ENCODE measurements at places on chromosomes 7 and 10. TPM values are rescaled to one million over a fixed set of nuclear protein-coding genes. Genes with fewer than 3 reads are reported as not detected.

Gene SLC12A9
- total RNA-seq: 39.3 TPM

Gene FIS1
- total RNA-seq: 151 TPM

Gene MRLN
- not detected for total RNA-seq

Gene AKR1C8
- not detected for total RNA-seq

Gene FAM25A
- total RNA-seq: not detected

Gene ELFN1
- under 0.01 TPM for total RNA-seq

Gene PRPS1L1
- not detected for total RNA-seq

Gene STMP1
- total RNA-seq: 4.6 TPM

Gene CHN2
- 0.44 TPM for total RNA-seq

Gene PRLHR
- not detected for total RNA-seq

Gene TMEM229A
- total RNA-seq: not detected

Gene STRIP2
- total RNA-seq: 2.6 TPM

Gene LEP
- not detected for total RNA-seq

Gene HECW1
- not detected for total RNA-seq

Gene MALRD1
- not detected for total RNA-seq

Gene RBP3
- not detected for total RNA-seq

Gene RP9
- total RNA-seq: 7.6 TPM

Gene GDF10
- total RNA-seq: not detected

Gene BMPR1A
- 0.65 TPM for total RNA-seq

Gene INMT
- total RNA-seq: under 0.01 TPM

Gene RPS24
- total RNA-seq: 1,816 TPM

Gene CDK1
- total RNA-seq: 9.9 TPM

Gene CDC14C
- total RNA-seq: not detected

Gene BLVRA
- total RNA-seq: 20.0 TPM

Gene DNAJC12
- 6.3 TPM for total RNA-seq

Gene ARHGAP19
- total RNA-seq: 6.2 TPM

Gene DDX21
- total RNA-seq: 42.9 TPM

Gene STOX1
- total RNA-seq: 0.22 TPM

Gene TYW1B
- total RNA-seq: 5.4 TPM

Gene GPR22
- not detected for total RNA-seq

Gene MBL2
- total RNA-seq: not detected

Gene CCDC146
- total RNA-seq: 0.79 TPM

Gene CALY
- total RNA-seq: not detected

Gene ZNF736
- total RNA-seq: 8.3 TPM

Gene CCDC136
- 1.1 TPM for total RNA-seq
